SJCRH30 (cell line): ENCODE measurements at places on chromosomes 4 and X. TPM values are rescaled to one million over a fixed set of nuclear protein-coding genes. Genes with fewer than 3 reads are reported as not detected.

DNA sequence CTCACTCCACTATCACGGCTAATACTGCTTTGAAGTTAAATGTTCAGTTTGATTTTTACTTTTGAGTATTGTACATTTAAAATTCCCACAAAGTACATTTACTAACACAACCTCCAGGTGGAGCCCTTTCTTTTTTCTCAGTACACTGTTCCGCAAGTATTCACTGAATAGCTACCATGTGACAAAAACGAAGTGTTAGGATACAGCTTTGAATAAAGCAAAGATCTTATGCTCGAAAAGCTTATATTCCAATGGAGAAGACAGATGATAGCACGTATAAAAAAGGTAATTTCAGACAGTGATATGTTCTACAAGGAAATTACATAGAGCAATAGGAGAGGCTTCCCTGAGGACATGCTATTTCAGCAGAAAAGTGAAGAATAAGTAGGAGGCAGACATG, 60.7 kb upstream of the ABCG2 start:
- no peak overlapping the region for H3K4me3 ChIP-seq
- H3K27ac ChIP-seq: no peak overlapping the region

DNA sequence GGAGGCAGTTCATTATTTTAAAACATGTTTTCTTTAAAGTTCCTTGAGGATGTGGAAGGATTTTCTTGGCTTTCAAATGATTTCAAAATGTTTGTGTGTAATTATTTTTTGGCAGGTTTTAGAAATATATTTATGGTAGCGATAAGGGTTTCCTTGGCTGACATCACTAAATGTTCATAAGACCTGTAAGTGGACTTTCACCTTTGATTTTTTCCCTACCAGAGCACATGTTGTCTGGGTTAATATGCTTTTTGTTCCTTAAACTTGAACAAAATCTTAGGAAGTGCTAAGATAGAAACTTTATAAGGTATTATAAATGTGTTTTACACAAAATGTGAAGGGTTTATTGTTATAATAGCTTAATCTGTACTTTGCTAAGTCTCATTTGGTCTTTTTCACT, 315.6 kb downstream of the PCDH7 start:
- H3K27me3 ChIP-seq: no peaks in the 10 kb centered on the region
- DNase-seq: no peak
- H3K4me1 ChIP-seq: no peaks in the 10 kb centered on the region
- no peak overlapping the region for H3K4me3 ChIP-seq
- peaks cover 26% of the 10 kb centered on the region for H3K36me3 ChIP-seq
- H3K27ac ChIP-seq: no peak overlapping the region

DNA sequence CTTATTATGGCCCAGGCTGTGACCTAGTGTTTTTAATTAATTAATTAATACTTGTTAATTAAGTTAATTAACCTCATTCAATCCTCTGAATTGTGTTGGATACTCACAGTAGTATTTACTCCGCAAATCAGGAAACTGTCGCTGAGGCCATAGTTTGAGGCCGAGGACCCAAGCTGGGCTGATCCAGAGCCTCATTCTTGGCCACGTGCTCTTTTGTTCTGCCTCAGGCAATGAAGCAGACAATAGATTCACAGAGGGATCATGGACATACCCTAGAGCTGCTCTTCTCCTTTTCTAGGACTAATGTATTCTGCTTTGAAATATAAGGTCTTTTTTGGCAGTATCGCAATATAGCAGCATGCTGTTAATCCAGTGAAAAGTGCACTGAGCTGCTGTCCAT, 24.0 kb upstream of the SNCA start:
- H3K36me3 ChIP-seq: no peaks in the 10 kb centered on the region
- no peak overlapping the region for H3K27ac ChIP-seq
- no peaks in the 10 kb centered on the region for H3K4me1 ChIP-seq

DNA sequence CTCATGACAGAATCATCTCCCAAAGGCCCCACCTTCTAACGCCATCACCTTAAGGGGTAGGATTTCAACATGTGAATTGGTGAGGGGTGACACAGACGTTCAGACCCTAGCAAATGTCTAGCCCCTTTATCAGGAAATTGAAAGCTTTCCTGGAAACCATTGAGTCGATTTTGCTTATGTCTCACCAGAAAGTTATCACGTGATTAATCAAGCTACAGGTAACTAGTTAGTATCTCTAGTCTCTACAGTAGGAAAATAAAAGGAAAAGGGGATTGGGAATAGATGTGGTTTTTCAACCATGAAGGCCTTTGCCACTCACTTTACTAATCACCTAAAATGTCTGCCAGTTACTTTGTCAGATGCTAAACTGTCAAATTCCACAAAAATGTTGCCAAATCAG, 1133.0 kb downstream of the PDHA2 start:
- no peak overlapping the region for H3K4me3 ChIP-seq
- no peaks in the 10 kb centered on the region for H3K36me3 ChIP-seq

The RAB41 gene
- total RNA-seq: not detected in 2 replicates
